ENCODE measurements at places on chromosomes 5 and 9.

DNA sequence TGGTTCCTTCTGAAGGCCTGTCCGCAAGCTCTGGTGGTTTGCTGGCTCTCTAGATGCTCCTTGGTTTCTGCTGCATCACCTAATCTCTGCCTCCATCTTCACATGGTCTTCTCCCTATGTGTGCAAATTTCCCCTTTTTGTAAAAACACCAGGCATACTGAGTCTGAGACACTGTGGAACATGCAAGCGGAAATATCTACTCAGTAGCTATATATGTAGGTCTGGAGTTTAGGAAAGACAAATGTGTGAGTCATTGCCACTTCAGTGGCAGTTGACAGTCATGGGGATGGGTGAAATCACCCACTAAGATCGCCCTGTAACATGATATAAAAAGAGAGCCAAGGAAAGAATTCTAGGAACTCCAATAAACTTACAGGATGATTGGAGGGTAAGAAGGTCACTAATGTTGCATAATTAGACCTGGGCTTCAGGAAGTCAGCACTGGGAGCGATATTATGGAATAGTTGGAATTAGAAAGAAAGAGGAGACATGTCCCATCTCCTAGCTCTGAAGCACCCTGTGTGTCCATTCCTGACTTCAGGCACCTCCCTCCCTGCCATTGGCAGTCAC lies 22.7 kb upstream of the UBLCP1 start:
- no peak for DNase-seq

DNA sequence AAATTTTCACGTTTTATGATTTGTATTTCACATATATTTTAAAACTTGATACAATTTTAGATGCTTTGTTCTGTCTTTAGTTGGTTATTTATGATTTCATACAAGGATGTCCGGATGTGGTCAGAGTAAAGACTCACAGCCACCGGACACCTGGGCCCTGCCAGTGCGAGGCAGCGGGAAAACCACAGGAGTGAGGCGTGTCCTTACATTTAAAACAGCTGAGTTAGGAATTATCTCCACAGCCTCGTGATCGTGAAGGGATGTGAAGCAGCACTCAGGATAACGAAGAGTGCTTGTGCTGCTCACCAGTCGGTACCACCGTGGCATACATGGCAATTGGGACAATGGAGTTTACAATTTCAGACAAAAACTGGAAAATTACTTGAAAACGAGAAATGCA lies 14.0 kb downstream of the SNX18 start:
- no peak for DNase-seq

DNA sequence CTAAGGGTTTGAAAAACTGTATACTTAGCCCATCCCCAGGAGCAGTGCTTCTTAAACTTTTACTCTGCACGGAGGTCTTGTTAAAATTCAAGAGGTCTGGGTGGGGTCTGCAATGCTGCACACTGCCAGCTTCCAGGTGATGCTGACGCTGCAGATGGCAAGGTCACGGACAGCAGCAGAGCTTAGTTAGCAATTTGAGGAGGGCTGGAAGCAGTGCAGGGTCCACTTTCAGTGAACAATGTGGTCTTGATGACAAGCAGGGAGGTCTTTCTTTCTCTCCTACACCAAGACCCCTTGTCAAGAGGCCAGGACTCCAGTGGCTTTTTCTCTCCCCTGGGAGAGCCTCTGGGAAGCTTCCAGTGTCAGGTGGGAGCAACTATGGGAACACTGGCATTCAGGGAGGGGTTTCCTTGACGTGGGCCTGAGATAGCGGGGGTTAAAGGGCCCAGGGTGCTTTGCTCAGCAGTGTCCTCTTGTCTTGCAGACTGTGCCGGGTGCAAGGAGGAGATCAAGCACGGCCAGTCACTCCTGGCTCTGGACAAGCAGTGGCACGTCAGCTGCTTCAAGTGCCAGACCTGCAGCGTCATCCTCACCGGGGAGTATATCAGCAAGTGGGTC lies 65.0 kb upstream of the AFAP1L1 start:
- no peak for DNase-seq

DNA sequence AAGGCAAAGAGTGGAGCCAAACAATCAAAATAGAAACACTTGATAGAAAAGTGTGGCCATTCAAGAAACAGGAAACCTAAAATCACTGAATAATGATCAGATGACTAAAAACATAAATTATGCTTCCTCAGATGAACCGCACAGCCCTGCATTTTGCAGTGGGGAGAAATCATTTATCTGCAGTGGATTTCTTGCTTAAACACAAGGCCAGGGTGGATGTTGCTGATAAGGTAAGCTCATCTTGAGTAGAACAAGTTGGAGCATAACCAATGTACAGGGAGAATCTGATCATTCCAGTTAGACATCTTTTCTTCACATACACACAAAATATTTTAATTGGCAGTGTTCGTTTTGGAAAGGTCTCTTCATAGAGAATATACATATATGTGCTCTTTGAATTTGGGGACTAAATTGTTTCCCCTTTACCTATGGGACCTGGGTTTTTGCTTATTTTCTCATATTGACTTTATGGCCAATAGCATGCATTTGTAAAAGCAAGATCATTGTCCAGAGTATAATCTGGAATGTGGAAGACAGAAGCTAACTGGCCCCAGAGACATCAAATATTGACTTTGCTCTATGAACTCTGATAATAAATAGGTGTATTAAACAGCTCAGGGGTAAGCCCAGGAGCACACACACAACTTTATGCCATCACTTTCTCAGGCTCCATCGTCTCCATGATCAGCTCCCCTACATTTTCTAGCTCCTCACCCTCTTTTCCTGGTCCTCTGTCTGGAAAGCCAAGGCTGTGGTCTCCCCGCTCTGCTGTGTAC lies 9.1 kb downstream of the ANKDD1B start:
- DNase-seq = no peak

DNA sequence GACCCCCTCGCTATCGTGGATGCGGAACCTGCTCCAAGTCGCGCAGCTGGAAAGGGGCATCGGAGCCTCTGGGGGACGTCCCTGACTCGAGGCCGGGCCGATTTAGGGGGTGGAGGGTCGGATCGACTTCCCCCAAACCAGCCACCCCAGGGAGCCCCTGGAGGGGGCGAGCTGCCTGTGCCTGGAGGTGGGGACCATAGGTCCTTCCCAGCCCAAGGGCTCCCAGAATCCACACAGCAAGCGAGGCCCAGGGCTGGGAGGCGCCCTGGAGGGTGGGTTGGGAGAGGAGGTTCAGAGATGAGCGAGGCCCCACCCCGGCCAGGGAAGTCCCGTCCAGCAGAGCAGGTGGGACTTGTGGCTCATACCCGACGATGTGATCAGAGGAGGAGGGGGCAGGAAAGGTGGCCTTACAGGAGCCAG lies 147.6 kb downstream of the GAPVD1 start:
- DNase-seq = no peak

GRCh38 chr9:21001581-21001980 lies 29.9 kb downstream of the HACD4 start:
- DNase-seq = no peak

GRCh38 chr5:76974785-76975184 lies 21.9 kb downstream of the CRHBP start:
- no peak for DNase-seq

DNA sequence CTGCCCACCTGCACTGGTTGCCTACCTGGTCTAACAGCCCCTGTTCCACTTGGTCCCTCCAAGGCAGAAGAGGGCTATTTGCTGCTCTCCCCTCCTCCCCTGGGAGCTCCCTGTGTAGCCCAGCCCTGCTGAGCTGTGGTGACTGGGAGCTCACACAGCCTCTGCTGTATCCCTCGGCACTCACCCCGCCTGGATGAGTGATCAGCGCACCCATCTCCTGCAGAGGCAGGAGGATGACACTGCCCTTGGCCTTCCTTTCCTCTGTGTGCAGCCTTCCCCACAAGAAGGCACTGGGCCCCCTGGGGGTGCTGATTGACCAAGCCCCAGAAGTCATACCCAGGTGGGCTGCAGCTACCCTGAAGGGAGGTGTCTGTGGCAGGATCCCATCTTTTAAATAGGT lies 134.2 kb downstream of the ADAMTS2 start:
- DNase-seq = no peak

- no peak for DNase-seq
These were observed 248.1 kb upstream of the IZUMO3 start for GRCh38 chr9:24793787-24794186.

GRCh38 chr5:125410537-125411070 lies 664.2 kb upstream of the ZNF608 start:
- no peak for DNase-seq

DNA sequence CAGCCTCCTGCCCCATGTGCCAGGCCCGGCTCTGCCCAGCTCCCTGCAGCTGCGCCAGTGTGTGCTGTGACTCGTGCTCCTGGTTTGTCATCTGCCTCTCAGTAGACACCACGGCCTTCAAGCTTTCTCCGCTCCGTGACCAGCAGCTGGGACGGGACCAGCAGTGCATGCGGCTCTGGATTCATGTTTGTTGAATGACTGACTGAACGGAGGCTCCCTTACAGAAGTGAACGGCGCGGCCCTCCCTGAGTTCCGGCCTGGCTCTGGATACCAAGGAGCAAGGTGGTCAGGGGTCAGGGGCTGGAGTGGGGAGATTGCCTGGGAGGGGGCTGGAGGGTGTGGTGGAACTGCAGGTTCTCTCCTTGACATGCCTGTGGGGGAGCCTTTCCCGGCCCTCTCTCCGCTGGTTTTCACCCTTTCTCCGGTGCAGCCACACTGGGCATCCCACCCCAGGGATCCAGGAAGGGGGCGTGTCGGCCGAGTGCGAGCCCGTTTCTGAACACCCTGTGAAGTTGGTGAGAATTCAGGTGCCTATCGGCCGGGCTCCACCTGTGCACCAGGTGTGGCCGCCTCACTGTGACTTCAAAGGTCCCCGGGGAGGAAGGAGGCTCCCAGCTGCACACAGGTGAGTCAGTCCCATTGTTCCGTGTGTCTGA lies 11.1 kb upstream of the CEP72 start:
- DNase-seq = no peak
